ENCODE measurements at places on chromosomes 3 and 15.

- no peak for DNase-seq
These were observed 30.5 kb downstream of the RAD54L2 start for GRCh38 chr3:51568996-51569395.

DNA sequence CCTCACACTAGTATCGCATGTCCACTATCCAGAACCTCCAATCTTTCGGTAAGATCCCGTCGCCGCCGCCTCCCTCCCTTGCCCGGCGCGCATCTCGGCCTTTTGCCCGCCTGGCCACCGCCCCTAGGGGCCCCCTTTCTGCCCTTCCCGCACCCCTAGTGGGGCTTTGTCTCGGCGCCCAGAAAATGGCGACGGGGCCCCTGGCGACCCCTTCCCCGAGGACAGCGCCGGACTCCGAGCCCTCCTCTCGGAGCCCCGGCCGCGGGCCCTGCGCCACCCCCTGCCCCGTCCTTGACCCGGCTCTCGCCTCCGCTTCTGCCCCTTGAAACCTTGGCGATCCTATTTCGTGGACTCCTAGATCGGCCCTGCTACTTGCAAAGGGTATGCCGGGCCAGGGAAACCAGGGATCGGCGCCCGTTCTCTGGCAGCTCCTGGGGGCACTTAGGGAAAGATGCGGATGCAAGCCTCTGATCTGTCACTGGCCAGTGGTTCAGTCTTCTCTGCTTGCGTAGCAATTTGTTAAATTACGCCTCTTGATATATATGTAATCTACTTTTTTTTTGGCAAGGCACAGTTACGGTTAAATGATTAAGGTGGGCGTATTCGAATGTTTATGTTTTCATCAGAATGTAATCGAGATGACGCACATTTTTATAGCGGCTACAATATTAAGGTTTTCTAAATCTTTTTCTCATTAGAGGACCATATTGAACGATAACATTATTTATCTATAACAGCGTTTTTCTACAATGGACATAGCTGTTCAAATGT, 603 bp downstream of the EIF1B start:
- no peak for DNase-seq

- DNase-seq: no peak
These were observed 6.4 kb downstream of the ATP8B4 start for GRCh38 chr15:50112488-50113186.

DNA sequence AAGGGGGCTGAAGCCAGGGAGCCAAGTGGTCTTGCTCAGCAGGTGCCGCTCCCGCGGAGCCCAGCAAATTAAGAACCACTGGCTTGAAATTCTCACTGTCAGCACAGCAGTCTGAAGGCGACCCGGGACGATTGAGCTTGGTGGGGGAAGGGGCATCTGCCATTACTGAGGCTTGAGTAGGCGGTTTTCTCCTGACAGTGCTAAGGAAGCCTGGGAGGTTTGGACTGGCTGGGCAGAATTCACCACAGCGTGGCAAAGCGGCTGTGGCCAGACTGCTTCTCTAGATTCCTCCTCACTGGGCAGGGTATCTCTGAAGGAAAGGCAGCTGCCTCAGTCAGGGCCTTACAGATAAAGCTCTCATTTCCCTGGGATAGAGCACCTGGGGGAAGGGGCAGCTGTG, 57.0 kb upstream of the GPR149 start:
- DNase-seq: no peak

DNA sequence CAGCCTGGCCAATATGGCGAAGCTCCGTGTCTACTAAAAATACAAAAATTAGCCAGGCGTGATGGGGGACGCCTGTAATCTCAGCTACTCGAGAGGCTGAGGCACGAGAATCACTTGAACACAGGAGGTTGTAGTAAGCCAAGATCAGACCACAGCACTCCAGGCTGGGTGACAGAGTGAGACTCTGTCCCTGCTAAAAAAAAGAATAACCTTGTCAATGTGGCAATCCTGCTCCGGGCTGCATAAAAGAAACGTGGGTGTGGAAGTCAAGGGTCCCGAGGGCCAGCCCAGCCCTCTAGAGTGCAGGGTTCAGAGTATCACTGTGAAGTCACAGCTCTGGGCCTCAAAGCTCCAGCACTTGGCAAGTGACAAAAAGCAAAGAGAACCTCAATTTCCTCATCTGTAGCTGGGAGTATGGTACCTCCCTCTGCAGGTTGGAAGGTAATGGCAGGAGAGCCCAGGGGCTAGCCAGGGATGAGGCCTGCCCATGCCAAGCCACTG, 73.5 kb upstream of the IQSEC1 start:
- DNase-seq: no peak

- no peak for DNase-seq
These were observed 18.3 kb downstream of the TRH start for GRCh38 chr3:129992781-129993180.

DNA sequence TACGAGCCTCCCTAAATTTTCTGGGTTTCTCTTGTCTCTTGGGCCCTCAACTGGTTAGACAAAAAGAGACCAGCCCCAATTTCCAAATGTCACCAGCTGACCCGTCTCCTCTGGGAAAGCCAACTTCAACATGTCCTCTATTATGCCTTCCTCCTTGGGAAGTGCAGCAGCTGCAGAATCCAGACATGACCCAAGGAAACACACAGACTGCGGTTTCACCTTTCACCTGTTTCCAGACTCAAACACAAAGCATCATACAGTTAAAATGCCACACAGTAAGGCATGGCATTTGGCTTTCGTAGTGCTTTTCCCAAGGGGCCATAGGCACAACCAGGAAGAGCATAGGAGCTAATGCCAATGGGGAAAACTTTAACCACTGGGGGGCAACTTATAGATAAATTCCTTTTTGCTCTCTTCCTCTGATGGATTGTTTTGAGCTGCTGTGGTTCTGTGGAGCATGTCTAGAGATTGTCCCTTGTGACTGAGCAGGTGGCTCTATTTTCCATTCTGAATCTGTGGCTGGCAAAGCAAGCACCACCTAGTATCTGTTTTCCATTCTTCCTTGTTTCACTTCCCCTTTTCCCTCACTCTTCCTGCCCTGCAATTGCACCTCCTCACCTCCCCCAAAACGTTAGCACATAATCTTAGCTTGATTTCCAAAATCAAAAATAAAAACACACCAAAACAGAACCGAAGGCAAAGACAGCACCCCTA, 49.3 kb downstream of the HHLA2 start:
- DNase-seq: no peak

- no peak for DNase-seq
These were observed 117.5 kb downstream of the EDEM1 start for GRCh38 chr3:5304789-5305683.

- DNase-seq: no peak
These were observed 3.6 kb upstream of the CALML4 start for GRCh38 chr15:68208636-68209240.

DNA sequence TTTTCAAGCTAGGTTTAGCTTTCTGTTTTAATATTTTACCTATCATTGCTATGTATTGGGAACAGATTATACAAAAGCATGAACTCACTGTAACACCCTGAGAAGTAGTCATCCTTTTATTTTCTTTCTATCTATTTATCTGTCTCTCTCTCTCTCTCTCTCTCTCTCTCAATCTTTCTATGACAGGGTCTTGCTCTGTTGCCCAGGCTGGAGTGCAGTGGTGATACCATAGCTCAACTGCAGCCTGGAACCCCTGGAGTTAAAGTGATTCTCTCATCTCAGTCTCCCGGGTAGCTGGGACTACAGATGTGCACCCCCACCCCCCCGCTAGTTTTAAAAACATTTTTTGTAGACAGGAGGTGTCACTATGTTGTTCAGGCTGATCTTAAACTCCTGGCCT, 28.9 kb downstream of the PRTG start:
- DNase-seq: no peak

GRCh38 chr3:168813225-168813802, 717.6 kb upstream of the GOLIM4 start:
- DNase-seq: no peak

DNA sequence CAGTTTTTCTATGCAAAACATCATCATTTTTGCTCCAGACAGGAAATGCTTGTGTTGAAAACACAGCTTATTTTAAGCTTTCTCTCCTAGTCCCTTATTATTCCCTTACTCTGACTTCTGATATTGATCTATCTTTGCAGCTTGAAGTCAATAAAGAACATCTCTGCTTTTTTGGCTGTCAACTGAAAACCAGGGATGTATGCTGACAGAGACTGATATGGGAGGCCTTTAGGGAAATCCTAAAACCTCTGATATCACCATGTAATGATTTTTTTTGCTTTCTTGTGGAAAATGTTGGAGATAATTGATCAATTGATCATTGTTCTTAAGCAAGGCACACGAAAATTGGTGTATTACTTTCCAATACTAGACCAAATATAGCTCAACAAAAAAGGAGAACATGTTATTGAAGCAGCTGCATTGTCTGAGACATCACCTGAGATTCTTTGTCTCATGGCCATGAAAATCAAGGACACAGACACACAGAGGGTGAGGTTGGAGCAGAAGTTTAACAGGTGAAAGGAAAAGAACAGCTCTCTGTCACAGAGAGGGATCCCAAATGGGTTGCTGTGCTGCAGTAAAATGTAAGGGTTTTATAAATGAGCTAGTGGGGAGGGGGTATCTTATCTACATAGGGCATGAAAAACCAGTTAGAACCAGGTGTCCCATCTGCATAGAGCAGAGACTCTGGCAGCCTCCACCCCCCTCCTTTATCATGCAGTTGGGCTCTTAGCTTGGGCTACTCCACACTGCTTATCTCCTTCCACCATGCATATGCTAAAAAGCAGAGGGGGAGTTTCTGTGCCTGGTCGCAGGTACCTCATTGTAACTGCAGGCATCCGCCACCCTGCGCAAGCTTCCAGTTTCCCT, 17.0 kb upstream of the SENP7 start:
- DNase-seq: no peak

GRCh38 chr3:44989636-44990373, 13.8 kb downstream of the EXOSC7 start:
- no peak for DNase-seq

- no peak for DNase-seq
These were observed 436.2 kb upstream of the MDFIC2 start for GRCh38 chr3:70748593-70748992.

Data from NCI-H1930 (cell line).